ENCODE measurements at places on chromosomes 5 and 9.

DNA sequence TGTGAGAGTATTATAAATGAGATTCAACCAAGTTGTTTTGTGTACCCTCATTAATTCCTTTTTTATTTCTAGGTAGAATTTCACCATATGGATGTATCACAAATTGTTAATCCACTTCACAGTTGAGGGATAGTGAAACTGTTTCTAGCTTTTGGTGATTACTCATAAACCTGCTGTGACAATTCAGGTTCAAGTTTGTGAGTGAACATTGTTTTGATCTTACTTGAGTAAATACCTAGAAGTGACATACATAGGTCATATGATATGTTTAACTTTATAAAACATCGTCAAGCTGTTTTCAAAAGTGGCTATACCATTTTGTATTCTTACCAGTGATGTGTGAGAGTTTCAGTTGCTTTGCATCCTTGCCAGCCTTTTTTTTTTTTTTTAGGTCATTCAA lies 112.9 kb downstream of the CAMK4 start:
- no peak for DNase-seq

GRCh38 chr9:13437866-13438265 lies 158.4 kb upstream of the MPDZ start:
- no peak for DNase-seq

DNA sequence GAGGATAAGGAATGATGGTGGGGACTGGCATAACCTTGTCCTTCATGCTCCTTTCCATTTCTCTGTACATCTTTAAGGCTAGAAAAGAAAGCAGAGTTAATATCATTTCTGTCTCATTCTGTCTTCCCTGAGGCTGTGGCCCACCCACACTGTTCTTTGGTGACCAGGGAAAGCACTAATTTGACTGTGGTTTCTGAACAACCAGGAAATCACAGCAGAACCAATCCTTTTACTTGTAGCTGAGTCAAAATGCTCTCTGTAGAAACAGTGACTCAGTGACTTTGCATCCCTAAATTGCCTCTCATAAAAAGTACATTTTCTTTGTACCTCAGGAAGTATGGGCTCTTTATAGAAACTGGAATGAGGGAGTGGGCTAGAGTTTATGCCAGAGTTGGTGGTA lies 28.1 kb downstream of the IL33 start:
- DNase-seq = peak; percentile 46

DNA sequence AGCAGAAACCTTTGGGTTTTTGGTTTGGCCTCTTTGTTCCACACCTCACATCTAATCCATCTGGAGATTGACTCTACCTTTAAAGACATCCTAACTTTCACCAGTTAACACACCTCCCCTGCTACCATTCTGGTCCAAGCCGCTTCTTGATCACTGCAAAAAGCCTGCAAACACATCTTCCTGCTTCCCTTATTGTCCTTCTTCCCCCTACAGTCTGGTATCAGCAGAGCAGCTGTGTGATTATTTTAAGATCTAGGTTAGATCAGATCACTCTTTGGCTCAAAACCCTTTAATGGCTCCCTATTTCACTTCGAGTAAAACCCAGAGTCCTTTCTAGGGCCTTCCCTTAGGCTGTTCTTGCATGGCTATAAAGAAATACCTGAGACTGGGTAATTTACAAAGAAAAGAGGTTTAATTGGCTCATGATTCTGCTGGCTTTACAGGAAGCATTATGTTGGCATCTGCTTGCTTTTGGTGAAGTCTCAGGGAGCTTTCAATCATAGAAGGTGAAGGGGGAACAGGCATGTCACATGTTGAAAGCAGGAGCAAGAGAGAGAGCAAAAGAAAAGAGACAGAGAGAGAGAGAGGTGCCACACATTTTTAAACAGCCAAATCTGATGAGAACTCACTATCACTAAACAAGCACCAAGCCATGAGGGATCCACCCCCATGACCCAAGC lies 1.5 kb upstream of the TEX10 start:
- DNase-seq = no peak

GRCh38 chr5:151772029-151772845 lies 483 bp downstream of the G3BP1 start:
- DNase-seq = peak; percentile 24

Data from astrocyte of the spinal cord (primary cell).